Panc1 (cell line): ENCODE measurements at places on chromosomes 13 and 19. TPM values are rescaled to one million over a fixed set of nuclear protein-coding genes. Genes with fewer than 3 reads are reported as not detected.

The HSD17B14 gene
- 20.8 TPM for total RNA-seq

The DACH1 gene
- total RNA-seq = 0.54 TPM

The S1PR4 gene
- 0.26 TPM for total RNA-seq

The CCDC122 gene
- 5.2 TPM for total RNA-seq

The CYP4F11 gene
- total RNA-seq = 0.21 TPM

The CRLF1 gene
- total RNA-seq = 3.5 TPM

The TMEM161A gene
- total RNA-seq = 26.7 TPM

The TMC4 gene
- 5.1 TPM for total RNA-seq

The TICAM1 gene
- 12.2 TPM for total RNA-seq

The IFNL2 gene
- 0.33 TPM for total RNA-seq

DNA sequence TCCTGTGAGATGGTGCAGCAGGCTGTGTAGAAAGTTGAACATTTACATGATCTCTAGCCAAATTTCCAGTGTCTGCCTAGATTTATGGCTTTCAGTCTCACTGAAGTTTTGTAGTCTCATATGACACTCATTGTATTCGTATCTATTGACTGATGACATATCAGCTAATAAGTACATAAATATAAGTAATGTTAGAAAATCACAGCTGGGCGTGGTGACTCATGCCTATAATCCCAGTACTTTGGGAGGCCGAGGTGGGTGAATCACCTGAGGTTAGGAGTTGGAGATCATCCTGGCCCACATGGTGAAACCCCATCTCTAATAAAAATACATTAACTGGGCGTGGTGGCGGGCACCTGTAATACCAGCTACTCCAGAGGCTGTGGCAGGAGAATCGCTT, 54.7 kb upstream of the HTR2A start:
- no peak for DNase-seq

DNA sequence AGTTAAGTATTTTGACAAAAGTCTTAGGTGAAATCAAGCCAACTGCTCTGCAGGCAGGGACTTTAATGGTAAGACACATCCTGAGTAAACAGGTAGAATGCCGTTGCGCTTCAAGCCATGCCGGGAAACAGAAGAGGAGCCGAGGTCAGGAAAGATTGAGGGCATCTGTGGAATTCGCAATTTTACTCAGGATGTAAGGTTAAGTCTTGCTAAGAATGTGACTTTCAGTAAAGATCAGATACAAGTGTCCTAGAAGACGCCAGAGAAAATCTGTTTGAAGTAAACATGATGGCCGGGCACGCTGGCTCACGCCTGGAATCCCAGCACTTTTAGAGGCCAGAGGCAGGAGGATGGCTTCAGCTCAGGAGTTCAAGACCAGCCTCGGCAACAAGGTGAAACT, 33.4 kb upstream of the DPRX start:
- no peak for DNase-seq

DNA sequence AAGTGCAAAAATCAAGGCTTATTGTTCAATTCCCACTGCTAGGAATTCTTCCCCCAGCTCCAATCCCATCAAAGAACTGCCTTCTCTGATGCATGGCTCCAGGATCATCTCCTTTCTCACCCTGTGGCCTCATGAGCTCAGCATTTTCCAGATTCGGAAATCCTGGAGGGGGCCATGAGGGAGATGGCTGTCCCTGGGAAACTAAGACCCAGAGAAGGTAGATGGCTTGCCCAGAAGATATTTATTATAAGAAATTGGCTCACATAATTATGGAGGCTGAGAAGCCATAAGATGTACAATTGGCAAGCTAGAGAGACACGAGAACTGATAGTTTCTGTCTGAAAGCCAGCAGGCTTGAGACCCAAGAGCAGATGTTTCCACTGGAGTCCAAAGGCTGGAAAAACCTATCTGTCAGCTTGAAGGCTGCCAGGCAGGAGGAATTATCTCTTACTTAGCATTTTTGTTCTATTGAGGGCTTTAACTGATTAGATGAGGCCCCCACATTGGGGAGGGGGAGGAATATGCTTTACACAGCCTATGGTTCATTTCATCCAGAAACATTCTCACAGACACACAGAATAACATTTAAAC, 58.6 kb downstream of the GADD45B start:
- no peak for DNase-seq

GRCh38 chr13:66974174-66974573, 256.0 kb downstream of the PCDH9 start:
- DNase-seq = no peak

- DNase-seq = no peak
These were observed 628 bp upstream of the ZNF813 start for GRCh38 chr19:53466726-53467484.

DNA sequence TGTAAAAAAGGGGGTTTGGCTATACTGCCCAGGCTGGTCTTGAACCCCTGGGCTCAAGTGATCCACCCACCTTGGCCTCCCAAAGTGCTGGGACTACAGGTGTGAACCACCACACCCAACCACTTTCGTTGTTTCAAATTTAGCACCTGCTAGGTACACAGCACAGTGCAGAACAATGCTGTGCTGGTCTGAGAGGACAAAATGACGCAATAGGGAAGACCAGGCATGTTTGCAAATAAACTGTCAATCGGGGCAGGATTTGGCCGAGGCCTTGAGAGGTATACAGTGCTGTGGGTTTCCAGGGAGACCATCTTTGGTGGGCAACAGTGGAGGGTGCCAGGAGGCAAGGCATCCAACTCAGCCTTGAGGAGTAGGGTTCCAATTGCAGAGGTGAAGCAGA, 37.0 kb downstream of the ATP12A start:
- DNase-seq = no peak

DNA sequence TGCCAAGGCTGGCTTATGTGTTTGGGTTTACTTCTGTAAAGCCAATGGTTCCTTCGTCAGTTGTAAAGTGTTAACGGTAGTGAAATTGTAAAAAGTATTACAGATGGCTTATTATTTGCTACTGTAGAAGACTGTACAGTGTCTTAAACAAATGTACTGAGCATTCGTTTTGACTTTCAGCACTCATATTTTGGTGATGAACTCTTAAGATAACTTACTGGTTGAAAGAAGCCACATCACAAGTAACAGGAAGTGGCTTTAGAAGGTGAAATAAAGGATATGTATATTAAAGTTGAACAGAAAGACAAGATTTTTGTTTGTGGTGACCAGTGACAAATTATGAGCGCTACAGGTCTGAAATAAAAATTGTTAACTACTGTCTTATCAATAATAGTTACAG, 64.2 kb downstream of the URI1 start:
- no peak for DNase-seq

DNA sequence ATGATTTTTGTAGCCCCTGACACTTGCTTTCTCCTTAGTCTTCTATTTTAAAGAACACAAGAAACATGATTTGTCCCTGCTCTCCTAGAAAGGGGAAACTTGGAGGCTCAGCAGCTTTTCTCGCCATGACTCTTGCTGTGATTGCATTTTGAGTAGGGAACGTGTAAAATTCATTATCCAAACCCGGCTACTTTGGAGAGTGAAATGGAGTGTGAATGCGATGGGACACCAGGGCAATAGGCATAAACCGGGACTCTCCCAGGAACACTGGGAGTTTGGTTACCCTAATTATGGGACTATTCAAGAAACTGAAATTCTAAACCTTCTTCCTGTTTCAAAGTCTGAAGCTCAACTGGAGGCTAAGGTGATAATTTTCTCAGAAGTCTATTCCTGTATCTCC, 181.7 kb upstream of the RFC3 start:
- no peak for DNase-seq

DNA sequence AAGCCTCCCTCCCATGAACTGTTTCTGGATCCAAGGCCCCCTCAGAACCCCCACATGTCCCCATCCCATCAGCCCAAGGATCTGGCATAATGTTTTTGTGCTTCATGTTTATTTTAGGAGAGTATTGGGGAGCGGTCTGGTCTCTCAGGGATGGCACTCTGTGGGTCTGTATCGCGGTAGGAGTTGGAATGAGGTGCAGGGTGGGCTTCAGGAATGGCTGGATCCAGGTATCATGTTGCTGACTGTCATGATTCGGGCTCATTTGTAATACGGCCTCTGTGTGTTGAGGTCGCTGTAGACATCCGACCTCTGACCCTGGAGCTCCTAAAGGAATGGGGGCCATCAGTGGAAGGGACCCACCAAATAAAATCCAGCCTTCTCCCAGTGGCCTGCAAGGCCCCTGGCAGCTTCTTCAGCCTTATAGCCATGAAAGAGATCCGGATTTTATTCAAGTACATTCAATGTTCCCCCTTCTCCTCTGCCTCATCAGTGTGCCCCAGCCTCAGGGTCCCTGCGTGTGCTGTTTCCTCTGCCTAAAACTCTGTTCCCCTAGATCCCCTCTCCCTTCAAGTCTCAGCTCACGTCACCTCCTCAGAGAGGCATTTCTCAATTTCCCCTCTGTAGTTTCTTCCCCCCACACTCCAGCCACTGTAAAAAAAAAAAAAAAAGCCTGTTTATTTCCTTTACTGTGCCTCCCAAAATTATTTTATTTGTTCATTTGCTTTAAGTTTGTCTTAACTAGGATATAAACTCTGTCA, 2.2 kb downstream of the HCST start:
- DNase-seq = no peak

GRCh38 chr13:33479105-33479504, 193.6 kb upstream of the STARD13 start:
- no peak for DNase-seq

- DNase-seq = no peak
These were observed 49.4 kb downstream of the F2RL3 start for GRCh38 chr19:16938211-16938610.

- no peak for DNase-seq
These were observed 814 bp downstream of the ZNF480 start for GRCh38 chr19:52297601-52298364.
